Activated CD8-positive, alpha-beta memory T cell treated with anti-CD3 and anti-CD28 coated beads for 1 hour (primary cell): ENCODE measurements at places on chromosomes 5 and 9.

DNA sequence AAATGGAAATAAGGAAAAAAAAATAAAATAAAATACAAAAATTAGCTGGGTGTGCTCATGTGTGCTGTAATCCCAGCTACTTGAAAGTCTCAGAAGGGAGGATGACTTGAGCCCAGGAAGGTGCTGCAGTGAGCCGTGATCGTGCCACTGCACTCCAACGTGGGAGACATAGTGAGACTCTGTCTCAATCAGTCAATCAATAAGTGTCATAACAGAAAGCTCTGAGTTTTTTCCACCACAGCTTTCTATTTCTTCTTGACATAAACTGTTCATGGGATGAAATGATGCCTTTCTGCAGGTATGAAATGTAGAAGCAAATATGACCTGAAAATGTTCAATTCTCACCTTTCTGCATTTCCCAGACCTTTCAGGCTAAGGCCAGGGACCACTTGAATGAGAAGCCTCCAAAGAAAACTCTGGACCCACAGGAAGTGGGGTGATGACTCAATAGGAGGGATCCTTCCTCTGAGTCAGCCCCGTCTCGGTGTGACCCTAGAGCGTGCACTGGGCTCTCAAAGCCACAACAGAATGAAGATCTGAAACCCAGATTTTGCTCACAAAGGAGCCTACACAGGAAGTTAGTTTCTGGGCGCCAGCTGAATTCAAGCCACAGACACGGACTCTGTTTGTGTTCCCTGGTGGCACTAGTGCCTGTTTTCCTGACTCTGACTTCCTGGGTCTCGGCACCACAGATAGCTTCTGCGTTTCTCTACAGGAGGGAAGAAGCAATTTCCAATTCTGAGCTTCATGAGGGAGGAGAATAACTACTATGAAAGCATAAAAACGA is 62.0 kb downstream of the ANKH start:
- peak; percentile 42 for DNase-seq

DNA sequence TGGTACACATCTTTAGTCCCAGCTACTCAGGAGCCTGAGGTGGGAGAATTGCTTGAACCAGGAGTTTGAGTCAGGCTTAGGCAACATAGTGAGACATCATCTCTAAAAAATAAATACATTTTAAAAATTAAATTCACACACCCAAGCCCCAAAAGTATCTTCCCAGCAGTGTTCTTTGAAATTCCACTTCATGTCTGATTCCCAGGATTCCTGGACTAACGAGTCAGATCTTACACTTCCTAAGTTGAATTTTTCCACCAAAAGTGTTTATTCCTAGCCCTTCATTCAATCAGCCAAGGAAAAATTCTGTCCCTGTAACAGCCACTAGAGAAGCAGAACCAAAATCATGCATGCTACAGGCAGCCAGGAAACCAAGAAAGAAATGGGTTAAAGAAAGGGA is 970.9 kb downstream of the EFNA5 start:
- DNase-seq = no peak

DNA sequence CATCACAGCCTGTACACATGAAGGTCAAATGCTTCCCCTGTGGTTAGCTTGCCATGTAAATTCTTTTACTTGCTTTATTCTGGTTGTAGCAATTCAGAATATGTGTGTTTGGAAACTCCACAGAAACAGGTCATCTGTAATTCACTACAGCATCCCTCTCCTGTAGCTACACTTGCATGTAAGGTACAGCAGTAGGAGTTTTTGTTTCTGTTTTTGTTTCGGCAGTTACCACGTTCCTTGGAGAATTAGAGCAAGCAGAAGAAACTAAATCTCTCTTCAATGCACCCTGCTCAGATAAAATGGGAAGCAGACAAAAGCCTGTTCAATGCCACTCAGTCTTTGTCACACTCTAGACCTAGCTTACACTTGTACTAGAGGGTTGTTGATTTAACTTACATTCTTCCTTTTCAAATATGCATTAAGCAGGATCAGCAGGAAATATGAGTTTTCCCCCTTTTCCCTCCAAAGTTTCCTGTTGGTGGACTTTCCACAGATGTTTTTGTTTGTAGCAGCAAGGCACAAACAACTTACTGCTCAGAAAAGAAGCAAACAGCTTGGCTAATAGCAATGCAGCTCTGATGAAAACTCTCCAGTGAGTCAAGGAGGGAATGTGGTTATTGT is 80.9 kb downstream of the YIPF5 start:
- no peak for DNase-seq

GRCh38 chr9:106869028-106869427 is 6.1 kb downstream of the ZNF462 start:
- no peak for DNase-seq

- DNase-seq = no peak
These were observed 27.5 kb downstream of the KCNT1 start for GRCh38 chr9:135729480-135729879.

DNA sequence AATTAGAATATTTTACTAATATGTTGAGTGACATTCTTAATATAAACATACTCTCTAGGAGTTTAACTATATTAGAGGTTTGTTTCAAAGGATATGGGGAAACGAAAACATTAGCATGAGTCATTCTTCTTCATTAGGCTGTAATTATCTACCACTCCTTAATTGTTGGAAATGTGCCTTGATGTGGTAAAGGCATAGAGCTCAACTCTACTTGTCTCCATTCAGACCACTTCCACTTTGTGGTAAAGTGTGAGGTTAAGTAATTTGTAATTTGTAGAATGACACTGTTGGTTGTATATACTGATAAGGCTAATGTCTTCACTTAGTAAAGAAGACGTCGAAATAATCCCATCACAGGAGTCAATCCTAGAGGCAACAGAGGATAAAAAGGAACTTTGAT is 58.1 kb downstream of the HAPLN1 start:
- DNase-seq = no peak

DNA sequence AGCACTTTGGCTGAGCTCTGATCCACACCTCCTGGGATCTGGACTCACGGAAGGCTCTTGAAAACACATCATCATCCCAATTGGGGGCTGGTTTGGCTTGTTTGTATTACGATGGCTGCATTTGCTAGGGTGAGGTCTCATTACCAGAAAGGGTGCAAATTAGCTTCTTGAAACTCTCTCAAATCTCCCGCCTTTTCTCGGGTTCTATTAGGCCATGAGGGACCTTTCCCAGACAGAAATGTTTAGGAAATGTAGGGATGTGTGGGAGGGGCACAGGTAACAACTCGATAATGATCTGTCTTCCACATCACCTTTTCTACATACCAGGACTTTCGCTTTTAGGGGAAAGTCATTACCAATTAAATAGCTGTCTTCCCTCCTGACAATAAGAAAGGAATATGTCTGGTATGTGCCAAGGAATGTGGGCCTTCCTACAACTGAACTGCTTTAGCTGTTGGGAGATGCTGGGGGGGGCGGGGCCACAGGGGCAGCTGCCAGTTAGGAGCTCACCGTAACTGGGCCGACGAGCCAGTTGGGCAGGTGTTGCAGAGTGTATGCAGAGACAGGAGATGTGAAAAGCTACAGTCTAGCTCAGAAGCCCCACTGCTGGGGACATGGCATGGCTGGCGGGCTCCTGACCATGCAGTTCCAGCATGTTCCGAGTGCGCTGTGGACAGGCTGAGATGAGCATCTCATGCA is 71.2 kb downstream of the AK8 start:
- DNase-seq = no peak

GRCh38 chr9:34589636-34590380 is at the start of gene CNTFR:
Gene CNTFR (minus strand): TSS chr9:34589724. CDS start chr9:34568981, 20,743 bp downstream.
- DNase-seq = no peak

DNA sequence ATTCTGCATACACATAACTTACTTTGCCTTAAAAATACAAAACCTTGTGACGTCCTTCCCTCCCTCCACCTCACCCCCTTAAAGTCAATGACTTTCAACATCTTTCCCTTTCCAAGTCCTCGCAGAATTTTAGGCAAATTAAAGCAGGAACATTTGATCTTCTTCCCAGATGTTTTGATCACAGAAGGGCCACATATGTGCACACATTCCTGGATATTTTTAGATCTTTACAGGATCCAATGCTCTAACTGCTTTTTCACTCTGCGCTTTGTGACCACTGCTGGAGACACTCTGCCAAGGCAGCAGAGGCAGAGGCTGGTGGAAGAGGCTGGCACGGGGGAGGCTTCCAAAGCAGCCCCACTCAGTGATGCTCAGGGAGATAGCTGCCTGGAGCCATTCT is 130.7 kb downstream of the SEC61B start:
- no peak for DNase-seq

DNA sequence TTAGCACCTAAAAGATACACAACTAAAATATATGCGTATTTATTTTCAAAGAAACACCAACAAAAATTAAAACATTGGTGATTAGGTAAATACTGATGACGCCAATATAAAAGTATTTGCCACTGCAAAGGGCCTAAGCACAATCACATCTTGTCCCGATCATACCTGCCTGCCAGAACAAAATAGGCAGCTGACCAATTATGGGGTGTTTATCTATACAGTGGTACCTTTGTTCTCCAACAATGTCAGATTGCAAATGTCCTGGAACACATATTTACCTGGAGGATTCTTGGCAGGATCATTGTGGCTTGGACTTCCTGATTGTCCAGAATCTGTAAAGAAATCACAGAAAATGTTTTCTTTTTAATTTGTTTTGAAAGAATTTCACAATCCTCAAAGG is 134.5 kb downstream of the NFIB start:
- DNase-seq = no peak

- DNase-seq = no peak
These were observed 175.3 kb upstream of the KLF9 start for GRCh38 chr9:70589571-70590314.

- no peak for DNase-seq
These were observed 278.7 kb downstream of the DENND1A start for GRCh38 chr9:123651273-123651672.

DNA sequence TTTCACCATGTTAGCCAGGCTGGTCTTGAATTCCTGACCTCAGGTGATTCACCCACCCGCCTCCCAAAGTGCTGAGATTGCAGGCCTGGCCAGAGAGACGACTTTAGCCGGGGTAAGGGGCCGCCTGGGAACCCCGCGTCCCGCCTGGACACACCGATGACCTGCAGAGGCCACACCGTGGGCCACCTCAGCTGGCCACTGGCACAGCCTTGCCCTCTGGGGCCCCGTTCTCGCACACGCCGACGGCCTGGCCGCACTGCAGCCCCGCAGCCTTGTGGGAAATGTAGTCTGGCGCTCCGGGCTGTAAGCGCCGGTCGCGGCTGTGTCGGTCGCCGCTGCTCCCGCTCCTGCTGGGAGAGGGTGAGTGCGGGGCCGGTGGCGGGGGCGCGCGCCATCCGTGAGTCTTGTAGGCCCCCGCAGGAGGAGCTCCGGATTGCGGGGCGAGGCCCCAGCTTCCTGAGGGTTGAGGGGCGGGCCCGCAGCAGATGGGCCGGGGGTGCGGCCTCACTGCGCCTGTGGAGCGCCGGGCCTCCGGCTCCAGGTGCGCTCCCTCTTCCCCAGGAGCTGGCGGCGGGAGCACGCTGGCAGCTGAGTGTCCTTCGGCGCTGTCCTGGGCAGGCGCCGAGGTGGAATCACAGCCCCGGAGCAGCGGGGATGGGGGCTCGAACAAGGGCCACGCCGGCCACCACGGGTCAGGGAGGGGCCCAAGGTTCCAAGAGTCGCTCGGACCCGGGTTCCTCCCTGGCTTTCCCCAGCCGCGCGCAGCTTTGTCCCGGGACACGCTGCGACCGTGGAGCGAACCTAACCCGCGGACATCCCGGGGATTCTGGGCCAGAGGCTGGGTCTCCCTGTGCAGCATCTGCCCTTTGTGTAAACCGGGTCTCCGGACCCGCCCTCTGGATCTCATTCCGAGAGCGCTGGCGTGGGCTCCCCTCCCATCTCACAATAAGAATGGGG is at the start of gene ZFP2:
Gene ZFP2, plus strand, starts transcription at position 299 of the 957 bp plus-strand sequence. CDS start 35,401 bp downstream, outside the sequence.
- no peak for DNase-seq

DNA sequence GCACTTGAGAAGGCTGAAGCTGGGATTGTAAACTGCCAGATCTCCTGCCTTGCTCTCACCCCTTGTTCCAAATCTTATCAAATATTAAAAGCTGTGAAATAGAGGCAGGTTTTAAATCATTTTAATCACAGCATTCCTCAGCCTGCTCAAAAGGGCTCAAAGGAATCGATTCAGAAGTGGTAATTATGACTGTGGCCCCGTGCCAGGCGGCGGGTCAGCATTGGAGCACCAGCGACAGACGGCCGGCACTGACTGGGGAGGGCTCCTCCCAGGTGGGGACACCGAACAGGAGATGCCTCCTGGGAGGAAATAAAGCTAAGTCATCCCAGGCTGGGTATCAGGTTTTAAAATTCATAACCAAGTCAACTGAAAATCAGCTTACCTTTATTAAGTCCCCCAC is 66.7 kb downstream of the KCNIP1 start:
- DNase-seq = no peak

GRCh38 chr5:149810856-149811255 is 80.7 kb downstream of the PPARGC1B start:
- DNase-seq = no peak

- no peak for DNase-seq
These were observed 6.5 kb upstream of the MAT2B start for GRCh38 chr5:163498886-163499285.

DNA sequence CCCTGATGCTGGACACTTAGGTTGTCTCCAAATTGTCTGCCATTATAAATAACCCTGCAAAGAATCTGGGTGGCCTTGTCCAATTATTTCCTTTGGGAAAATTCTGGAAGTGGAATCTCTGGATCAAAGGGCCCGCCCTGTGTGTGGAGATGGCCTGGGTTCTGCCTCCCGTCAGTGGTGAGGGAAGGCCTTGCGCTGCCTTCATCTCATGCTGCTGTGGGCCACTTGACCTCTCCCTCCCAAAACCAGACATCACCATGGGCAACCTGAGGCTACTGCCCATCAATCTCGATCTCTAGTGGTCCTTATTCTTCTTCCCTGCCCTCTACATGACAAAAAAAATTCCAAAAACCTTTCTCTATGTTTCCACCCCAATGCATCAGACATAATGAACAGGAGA is 6.6 kb downstream of the CLTB start:
- DNase-seq = no peak

- no peak for DNase-seq
These were observed 3.6 kb upstream of the RGMB start for GRCh38 chr5:98769959-98770208.

- DNase-seq = no peak
These were observed 3.7 kb downstream of the SLC31A2 start for GRCh38 chr9:113154471-113154870.

DNA sequence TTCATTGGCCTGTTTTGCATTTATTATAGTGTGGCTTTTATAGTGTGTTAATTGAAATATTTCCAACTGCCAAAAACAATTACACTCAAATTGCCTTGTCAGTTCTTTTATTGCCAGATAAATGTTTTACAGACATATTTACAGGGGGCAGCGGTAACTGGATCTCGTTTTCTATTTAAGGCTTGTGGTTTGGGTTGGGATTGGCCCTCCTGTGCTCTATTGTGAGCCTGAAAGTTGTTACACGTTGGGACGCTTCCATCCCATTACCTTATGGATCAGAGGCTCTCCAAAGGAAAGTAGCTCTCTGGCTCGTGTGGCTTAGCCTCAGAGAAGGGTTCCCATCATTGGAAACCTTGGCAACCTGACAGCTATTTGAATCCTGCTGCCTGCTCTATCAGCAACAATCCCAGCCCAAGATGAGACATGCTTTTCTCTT is 20.8 kb downstream of the DNAI1 start:
- no peak for DNase-seq

GRCh38 chr5:146165460-146165859 is 17.0 kb downstream of the LARS1 start:
- DNase-seq = no peak

GRCh38 chr5:142486581-142486980 is 161.8 kb upstream of the SPRY4 start:
- DNase-seq = no peak

GRCh38 chr9:112858625-112859147 is 32.0 kb downstream of the SLC46A2 start:
- DNase-seq = no peak

GRCh38 chr5:35202319-35203111 is 27.8 kb downstream of the PRLR start:
- DNase-seq = no peak

GRCh38 chr5:133714161-133714915 is 102.0 kb upstream of the FSTL4 start:
- DNase-seq = no peak
